ENCODE measurements at places on chromosomes 4 and X. TPM values are rescaled to one million over a fixed set of nuclear protein-coding genes. Genes with fewer than 3 reads are reported as not detected.

GRCh38 chr4:40251366-40251765 is 54.5 kb downstream of the RHOH start:
- no peak for DNase-seq

DNA sequence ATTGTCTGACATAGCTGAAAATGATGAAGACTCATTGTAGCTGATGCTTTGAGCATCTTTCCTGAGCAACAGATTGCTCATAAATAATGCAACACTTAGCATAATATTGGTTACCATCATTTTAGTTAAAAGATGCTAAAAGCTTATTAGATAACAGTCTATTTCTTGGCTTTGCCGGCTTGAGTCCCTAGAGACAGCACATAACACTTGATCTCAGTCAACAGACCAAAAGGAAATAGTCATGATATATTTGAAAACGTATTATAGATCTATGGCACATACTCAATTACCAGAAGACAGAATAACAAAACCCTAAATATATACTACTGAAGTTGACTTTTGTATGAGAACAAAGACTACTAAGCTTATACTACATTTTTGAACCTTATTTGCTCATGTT is 846.7 kb upstream of the EPHA5 start:
- no peak for DNase-seq

DNA sequence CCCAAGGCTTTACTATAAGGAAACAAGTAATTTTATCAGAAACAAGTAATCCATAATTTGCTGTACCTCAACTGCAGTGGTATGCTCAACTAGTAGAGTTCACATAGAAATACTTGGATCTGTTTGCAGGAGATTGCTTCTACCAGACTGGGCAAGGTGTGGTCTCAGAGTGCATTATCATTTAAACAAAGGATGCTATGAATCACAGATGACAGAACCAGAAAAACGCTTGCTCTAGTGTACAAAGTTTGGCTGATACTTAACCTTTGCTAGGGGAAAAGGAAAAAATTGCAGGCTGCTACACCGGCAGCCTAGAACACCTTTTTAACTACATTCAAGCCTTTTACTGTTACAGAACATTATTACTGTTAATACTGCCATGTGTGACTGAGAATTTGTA is 97.1 kb downstream of the ENOX2 start:
- DNase-seq, result no peak

DNA sequence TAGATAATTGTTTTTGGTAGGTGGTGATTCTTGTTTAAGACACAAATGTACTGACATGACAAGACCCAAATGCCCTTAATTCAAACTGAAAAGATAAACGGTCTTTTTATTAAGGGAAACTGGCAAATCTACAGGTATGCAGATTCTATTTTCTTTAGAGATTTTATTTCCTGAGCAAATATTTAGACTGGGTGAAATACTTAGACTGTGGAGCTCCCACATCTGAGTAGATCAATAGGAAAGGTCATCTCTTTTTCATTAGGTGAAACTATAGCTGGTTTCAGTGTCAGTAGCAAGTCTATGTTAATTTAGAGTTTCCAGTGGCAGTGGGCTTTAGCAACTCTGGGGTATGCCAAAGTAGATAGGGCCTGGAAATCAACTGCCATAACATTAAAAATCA is 446.7 kb downstream of the FSTL5 start:
- DNase-seq, result no peak

Gene CFAP299
- not detected for total RNA-seq

DNA sequence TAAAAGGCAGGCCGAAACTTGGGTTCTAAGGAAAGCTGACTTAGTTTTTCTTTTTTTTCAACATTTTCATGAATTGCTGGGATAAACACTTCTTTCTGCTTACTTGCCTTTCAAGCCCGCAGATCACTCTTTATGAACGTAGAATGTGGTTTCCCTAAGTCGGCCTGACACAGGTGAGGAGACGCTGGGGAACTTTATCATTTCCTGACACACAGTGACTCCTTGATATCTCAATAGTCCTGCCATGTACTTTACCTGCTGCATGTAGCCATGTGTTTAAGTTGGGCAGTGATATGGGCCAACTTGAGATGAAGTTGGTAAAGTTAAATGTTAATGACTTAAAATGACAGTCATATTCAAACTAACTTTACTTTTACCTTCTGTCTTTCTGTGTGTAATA is 26.6 kb upstream of the SNCA start:
- DNase-seq, result no peak

DNA sequence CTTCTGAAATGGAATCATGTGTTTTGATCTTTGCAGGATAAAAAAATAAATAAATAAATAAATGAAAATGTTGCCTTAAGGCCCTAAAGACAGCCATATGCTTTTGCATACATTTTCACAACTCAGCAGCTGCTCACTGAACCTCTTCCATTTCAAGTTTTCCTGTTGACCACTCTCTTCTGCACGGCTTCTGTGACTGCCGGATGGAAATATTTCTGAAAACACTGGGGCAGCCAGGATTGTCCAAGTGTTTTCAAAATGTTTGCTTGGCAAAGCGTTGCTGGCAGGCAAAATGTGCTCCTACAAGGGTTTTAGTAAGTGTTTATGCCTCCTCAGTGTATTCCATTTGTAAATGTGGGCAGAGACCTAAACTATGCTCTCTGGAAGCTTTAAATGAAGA is 208.1 kb upstream of the IL1RAPL1 start:
- no peak for DNase-seq

GRCh38 chrX:13164611-13165010 is 120.2 kb upstream of the FAM9C start:
- no peak for DNase-seq
